ENCODE measurements at places on chromosomes 12 and 14.

- no peak overlapping the region for H3K27ac ChIP-seq
- DNase-seq: no peak
- H3K27me3 ChIP-seq: no peaks in the 10 kb centered on the region
- peaks cover 7% of the 10 kb centered on the region for H3K4me1 ChIP-seq
Observed at GRCh38 chr14:75732888-75733287, 71.8 kb downstream of the TTLL5 start.

DNA sequence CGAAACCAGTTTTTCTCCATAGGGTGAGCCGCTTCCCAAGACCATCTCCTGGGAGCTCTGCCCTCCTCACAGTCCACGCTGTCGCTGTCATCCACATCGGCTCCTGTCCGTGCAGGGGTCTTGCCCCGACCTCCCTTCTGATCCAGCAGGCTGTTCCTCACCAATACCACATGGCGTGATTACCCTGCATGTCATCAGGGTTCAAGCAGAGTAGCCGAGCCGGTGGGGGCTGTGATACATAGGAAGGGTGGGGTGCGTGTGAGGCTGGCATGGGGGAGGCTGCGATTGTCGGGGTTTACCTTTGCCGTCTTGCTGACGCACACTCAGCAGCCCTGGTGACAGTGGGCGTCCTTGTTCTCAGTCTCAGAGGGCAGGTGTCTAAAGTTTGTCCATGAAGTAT is 17.0 kb downstream of the TEDC1 start:
- no peaks in the 10 kb centered on the region for H3K4me1 ChIP-seq
- no peak for DNase-seq
- H3K36me3 ChIP-seq: no peaks in the 10 kb centered on the region
- H3K4me3 ChIP-seq: no peak overlapping the region
- no peak overlapping the region for H3K27ac ChIP-seq

- peak overlapping the region; percentile 61 for H3K4me3 ChIP-seq
- H3K27me3 ChIP-seq: no peaks in the 10 kb centered on the region
- peak overlapping the region; percentile 99 for H3K27ac ChIP-seq
- peaks cover 25% of the 10 kb centered on the region for H3K4me1 ChIP-seq
- no peaks in the 10 kb centered on the region for H3K36me3 ChIP-seq
- no peak for DNase-seq
Observed at GRCh38 chr12:124921200-124922031, 7.0 kb upstream of the UBC start.

DNA sequence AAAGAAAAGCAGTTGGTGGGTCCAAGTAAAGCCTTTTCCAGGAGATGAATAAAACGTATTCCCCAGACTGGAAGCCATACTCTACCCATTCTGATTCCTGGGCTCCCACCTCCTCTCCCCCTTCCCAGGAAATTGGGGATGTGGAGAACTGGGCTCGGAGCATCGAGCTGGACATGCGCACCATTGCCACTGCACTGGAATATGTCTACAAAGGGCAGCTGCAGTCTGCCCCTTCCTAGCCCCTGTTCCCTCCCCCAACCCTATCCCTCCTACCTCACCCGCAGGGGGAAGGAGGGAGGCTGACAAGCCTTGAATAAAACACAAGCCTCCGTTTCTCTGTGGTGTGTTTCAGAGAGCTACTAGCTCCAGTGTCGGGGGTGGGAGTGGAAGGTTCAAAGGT is 822 bp upstream of the RDH5 start:
- peaks cover 6% of the 10 kb centered on the region for H3K36me3 ChIP-seq
- no peak for DNase-seq
- H3K4me3 ChIP-seq: no peak overlapping the region

GRCh38 chr12:16258963-16259362 is 18.5 kb downstream of the SLC15A5 start:
- DNase-seq: no peak
- H3K4me3 ChIP-seq: no peak overlapping the region
- no peaks in the 10 kb centered on the region for H3K36me3 ChIP-seq
- H3K27ac ChIP-seq: no peak overlapping the region
- H3K4me1 ChIP-seq: no peaks in the 10 kb centered on the region

DNA sequence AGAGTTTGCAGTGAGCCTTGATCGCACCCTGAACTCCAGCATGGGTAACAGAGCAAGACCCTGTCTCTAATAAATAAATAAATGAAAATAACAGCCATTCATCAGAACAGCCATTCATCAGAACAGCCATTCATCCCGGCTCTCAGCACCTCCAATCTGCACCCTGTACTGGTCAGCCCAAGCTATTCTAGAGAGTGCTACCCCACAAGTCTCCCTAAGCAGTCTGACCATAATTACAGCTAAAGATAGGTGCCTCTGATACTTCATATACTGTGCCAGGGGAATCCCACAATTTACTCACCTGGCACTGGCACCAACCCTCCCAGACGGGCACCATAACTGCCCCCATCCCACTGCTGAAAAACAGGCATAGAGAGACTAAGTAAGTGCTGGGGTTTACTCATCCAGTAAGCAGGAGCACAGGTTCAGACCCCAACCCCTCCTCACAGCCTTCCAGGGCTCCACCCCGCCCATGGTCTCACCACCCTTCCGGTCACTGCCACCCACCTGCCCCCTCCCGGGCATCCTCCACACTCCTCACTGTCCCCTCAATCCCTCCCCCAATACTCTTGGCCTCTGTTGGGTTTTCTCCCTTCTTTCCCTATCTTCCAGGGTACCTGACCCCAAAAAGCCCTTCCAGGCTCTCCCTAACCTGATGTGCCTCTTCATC is 15.2 kb upstream of the EIF5 start:
- DNase-seq: no peak
- H3K4me1 ChIP-seq: peaks cover 21% of the 10 kb centered on the region
- H3K36me3 ChIP-seq: no peaks in the 10 kb centered on the region
- no peak overlapping the region for H3K4me3 ChIP-seq
- peak overlapping the region; percentile 60 for H3K27ac ChIP-seq
- no peaks in the 10 kb centered on the region for H3K27me3 ChIP-seq

DNA sequence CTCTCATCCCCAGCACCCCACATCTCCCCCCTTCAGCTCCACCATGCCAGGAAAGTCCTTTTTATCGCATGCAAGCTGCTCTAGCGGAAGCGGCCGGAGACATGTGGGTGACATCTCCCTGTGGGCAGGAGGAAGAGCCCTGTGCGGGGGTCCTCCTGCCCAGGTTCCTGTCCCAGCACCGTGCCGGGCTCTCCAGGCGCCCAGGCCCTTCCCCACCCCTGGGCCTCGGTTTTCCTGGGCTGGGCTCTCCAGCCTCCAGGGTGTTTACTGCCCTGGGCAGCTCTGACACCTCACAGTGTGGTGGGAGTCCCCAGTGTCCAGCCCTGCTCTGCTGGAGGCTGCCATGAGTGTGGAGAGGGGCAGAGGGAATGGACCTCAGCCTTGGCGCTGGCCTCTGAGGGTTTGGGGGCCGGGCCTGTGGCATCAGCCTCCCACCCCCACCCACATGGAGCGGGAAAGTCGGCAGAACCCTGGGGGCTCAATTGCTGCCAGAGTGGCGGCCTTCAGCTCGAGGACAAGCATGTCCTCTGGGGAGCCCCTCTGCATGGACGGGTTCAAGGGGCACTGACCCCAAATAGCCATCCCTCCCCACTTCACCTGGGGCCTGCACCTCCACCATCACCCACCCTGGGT is 16.9 kb downstream of the ASPG start:
- H3K4me1 ChIP-seq: no peaks in the 10 kb centered on the region
- peaks cover 4% of the 10 kb centered on the region for H3K27me3 ChIP-seq
- no peaks in the 10 kb centered on the region for H3K36me3 ChIP-seq
- H3K27ac ChIP-seq: no peak overlapping the region
- no peak for DNase-seq

GRCh38 chr12:6230321-6231110 is 30.3 kb downstream of the CD9 start:
- H3K4me1 ChIP-seq: peaks cover 26% of the 10 kb centered on the region
- DNase-seq: no peak
- H3K4me3 ChIP-seq: no peak overlapping the region
- H3K27ac ChIP-seq: peak overlapping the region; percentile 80
- peaks cover 29% of the 10 kb centered on the region for H3K27me3 ChIP-seq
